RKO (cell line): ENCODE measurements at places on chromosomes 3 and 15.

- peak; percentile 87 for DNase-seq
Measured at GRCh38 chr15:67105065-67105951, 39.9 kb downstream of the SMAD3 start.

GRCh38 chr3:66418475-66418931, 82.3 kb downstream of the LRIG1 start:
- DNase-seq, result no peak

- no peak for DNase-seq
Measured at GRCh38 chr3:49869525-49870126, at the start of gene CAMKV. Gene CAMKV (minus strand): TSS chr3:49869906. CDS start chr3:49862388, 7,518 bp downstream.

DNA sequence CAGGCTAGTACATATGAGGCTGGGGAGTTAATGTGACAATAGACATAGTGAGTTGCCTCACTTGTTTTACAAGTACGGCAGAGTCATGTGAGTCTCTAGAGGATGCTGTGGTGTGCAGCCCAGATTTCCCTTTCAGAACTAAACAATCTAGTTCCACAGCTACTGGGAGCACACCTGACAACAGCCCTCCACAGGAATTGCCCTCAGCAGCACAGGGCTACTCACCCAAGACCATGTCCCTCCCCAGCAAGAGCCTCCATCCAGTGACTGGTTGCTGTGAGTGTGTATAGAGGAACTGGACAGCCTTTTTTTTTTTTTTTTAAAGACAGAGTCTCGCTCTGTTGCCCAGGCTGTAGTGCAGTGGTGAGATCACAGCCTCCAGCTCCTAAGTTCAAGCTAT, 40.2 kb upstream of the UBE2E2 start:
- no peak for DNase-seq

DNA sequence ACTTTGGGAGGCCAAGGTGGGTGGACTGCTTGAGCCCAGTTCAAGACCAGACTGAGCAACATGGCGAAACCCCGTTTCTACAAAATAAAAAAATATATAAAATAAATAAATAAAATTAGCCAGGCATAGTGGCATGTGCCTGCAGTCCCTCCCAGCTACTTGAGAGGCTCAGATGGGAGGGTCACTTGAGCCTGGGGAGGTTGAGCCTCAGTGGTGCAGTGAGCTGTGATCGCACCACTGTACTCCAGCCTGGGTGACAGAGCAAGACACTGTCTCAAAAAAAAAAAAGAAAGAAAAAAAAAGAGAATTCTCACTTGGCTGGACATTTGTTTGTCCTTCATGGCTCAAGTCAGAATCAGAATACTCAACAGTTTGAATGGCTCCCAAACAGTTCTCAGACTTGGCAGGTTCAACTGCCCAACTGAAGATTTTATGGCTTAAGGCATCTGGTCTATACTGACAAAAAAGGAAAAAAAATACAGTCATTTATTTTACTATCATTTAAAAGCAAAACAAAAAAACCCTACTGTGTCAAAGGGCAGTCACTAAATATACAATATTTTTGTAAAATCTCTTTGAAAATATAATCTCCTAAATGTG, 106.6 kb downstream of the FBXL22 start:
- no peak for DNase-seq

DNA sequence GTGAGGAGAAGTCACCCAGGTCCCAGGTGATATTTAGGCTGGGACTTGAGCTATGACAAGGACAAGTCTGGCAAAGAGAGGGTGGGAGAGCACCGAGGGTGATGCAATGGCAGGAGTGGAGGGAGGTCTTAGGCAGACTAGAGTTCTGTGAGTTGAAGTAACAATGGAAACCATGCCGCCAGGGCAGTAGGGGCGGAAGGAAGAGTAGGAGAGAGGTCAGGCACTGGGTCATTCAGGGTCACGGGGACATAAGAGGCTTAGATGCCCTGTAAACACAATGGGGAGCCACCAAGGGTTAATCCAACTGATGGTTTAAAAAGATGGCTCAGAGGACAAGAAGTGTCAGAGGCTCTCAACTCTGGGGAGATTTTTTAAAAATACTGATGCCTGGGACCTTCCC, 199.7 kb upstream of the LRTM1 start:
- DNase-seq, result no peak

GRCh38 chr15:35530698-35531097, 15.3 kb downstream of the DPH6 start:
- no peak for DNase-seq

- DNase-seq, result no peak
Measured at GRCh38 chr3:43388915-43389314, 102.6 kb downstream of the SNRK start.

DNA sequence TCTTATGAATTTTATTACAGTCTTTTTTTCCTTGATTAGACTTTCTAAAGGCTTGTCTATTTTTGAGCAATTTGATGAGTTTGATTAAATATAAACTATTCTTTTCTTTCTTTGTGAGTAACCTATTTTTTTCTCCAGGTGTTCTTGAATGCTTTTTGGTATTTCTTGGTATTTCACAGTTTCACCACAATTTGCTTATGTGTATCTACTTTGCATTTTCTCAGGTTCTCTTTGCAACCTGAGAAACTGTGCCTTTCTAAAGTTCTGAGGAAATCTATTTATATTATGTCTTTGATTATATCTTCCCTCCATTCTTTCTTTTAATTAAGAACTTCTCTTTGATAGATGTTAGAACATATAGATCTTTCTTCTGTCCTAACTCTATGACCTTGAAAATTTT, 117.1 kb upstream of the MLF1 start:
- DNase-seq, result no peak

DNA sequence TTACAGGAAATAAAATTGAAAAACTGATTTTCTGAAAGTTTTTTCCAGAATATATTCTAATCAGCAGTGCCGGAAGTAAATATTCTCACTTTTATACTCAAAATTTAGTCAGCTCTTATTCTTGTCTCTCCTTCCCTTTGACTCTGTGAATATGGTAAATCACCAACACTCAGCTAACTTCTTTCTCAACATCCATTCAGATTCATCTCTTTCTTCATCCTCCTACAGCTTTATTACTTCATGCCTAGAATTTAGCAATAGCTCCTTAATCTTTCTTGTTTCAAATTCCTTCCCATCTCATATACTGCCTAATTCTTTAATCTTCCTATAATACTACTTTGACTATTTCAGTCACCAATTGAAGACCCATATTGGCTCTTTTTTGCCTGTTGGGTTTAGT, 67.9 kb downstream of the FGF7 start:
- no peak for DNase-seq

DNA sequence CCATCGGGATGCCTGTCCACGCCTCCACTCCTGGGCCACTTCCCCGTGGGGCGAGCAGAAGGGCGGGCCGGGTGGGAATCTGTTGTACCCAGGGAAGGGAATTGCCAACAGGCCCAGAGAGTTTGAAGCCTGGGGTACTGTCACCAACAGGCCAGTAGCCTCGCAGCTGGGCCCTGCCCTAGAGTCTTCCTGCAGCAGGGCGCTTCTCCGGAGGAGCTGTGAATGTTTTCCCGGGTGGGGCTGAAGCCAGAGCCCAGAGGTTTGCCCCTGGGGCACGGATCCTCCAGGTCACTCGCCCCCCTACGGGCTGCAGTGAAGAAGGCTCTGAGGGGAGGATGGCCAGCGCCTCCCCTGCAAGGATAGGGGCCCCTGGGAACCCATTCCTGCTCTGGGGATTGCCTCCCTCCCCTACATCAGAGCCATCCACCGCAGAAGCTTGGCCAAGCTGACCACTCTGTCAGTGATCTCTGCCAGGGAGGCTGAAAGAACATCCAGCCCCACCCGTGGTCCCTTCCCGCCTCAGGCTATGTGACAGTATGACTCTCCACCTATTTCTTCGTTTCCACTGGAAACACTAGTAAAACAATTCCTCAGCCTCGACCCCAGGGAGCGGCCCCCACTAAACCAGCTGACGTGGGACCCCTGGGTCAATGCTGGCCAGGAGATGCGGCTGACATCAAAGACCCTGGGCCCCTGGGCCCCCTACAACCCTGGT, 16.8 kb downstream of the CIDEC start:
- no peak for DNase-seq

DNA sequence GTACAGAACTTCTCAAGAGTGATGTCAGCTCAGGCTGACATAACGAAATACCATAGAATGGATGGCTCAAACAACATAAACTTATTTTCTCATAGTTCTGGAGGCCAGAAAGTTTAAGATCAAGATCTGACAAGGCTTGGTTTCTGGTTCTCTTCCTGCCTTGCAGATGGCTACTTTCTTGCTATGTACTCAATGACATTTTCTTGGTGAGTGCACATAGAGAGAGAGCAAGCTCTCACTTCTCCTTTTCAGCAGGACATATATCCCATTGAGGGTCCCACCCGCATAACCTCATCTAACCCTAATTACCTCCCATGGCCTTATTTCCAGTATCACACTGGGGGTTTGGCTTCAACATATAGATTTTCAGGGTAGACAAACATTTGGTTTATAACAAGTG, 1072.1 kb downstream of the PLOD2 start:
- DNase-seq, result no peak

DNA sequence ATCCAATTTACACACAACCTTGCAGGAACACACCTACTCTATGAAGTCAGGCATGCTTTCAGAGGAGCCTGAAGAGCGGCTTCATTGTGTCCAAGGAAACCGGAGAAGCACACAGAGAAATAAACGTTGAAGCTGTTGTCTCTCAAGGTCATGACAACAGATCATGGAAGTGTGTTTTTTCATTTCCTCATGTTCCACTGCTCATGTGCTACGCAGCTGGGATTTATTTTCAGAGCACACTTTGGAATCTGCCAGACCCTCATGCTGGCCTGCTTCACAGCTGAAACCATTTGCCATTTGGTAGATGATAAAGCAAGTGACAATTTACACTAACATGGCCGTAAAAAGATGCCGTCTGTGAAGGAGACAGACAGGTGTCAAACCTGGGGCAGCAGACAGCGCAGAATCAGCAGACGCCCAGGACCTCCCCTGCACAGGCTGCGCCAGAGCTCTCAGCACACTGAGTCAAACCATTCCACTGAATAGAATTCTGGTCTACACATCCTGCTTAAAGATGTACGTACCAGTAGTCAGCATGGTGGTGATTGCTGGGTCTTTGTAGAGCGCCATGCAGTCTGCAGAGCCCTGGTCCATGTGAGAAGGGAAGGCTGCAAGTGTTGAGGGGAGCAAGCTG, 99.3 kb downstream of the ARNT2 start:
- DNase-seq, result no peak

GRCh38 chr3:110910346-110910955, 161.2 kb upstream of the NECTIN3 start:
- DNase-seq, result no peak

DNA sequence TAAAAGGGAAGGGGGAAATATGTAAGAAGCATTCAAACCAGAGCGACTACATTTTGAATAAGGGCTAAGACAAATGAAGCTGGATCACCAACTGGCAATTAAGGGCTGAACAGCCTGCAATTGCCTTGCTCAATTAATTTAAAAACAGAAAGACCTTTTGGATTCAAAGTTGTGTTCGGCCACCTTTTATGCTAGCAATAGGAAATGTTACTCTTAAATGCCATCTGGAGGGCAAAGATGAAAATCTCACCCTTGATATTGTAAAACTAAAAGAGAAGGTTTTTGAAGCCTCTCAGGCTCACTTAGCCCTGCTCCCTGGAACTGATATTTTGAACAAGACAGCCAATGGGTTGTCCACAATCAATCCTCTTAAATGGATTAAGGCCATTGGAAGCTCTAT, 44.2 kb downstream of the ACAD9 start:
- peak; percentile 22 for DNase-seq

DNA sequence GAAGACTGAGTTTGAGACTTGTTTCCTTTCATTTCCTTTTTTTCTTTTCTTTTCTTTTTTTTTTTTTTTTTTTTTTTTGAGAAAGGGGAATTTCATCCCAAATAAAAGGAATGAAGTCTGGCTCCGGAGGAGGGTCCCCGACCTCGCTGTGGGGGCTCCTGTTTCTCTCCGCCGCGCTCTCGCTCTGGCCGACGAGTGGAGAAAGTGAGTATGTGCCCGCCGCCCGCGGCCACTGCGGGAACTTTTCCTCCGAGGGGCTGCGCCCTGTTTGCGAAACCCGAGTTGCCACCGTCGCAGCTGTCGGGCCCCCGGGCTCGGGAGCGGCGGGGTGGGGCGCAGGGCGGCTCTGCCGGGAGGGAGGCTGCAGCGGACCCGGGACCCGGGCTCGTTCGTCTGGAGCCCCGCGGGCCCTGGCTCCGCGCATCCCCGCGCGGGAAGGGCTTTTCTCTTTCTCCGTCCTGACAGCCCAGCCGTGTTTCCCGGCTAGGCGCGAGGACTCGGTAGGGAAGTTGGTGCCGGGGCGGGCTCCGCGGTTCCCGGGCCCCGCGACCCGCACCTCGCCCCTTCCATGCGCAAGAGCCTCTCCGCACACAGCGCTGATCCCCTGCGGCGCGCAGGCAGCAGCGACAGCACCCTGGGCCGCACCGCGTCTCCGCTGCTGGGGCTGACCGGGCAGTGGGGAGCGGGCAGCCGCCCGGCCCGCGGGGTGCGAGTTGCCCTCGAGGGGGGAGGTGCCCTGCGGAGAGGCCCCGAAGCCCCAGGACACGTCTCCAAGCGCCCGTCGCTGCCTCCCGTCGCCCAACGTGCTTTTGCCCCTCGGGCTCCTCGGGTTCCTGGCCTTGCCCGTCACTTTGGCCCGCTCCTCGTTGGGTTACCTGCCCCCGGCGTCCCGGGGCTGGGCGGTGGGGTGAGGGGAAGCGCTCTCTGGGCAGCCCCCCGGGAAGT, 1.4 kb downstream of the IGF1R start:
- DNase-seq, result peak; percentile 35

DNA sequence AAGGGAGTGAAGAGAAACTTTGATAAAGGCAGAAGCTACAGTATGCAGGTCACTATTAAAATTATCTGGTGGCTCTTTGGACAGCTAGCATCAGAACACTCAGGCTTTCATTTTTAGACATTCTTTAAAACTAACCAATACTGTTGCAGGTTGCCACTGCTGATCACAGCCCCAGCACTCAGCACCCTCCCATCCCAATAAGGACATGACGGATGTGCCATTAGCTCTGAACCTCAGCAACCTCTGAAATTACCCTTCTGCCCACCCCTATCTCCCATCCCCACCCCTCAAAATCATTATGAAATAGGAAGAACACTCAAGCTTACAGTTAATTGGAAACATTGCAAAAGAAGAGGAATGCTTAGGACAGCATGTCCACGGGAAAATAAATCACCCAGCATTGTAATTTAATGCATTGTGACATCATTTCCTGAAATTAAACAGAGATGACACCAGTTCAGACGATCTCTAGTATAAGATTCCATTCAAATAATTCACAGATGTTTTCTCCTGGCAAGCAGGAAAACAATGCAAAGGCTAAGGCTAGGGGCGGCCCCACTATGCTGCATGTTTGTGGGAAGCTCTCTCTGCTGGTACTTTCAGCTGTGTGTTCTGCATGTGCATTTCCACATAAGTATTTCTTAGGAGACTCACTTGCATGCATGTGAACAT, 71.6 kb downstream of the MEIS2 start:
- no peak for DNase-seq
